ENCODE measurements at places on chromosomes 2 and 18.

DNA sequence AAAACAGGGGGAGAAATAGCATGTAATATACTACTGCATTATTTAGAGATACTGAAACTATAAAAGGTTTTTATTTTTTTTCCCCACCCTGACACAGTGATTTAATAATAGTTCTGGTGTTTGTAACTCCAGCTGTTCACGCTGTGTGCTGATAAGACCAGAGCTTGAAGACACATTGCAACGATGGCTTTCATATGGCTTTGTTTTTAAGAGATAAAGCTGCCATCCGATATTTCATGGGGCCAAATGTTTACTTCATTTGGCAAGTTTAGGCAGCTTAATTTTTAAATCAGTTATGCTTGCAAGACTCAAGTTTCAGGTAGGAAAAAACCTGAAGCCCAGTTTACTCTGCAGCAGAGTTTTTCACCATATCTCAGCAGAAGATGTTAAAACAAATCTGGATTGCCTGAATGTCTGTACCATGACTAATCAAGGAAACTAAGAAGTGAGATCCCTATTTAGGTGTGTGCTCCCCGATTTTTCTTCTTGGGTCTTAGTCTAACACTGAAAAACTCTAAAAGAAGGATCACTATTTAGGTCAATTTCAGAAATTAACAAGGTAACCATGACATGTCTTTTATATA, 508.6 kb downstream of the PARD3B start:
- no peak for DNase-seq

- no peak for DNase-seq
These were observed 26.5 kb downstream of the BCL2 start for GRCh38 chr18:63292831-63293683.

DNA sequence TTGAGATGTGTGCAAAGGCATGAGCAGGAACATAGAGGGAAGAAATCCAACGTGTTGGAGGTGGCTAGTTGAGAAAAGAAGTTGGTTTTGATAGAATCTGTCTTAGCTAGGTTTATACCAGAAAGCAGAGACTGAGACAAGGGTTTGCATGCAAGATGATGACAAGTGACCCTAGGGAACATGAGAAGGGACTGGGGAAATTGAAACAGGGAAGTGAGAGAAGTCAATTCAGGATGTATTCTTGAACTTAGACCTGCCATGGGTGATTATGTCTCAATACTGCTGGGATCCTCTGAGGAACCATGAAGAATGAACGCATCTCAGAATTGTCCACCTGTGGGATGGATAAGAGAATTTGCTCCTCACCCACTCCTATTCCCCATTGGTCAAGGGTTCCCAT, 20.5 kb downstream of the IL36A start:
- DNase-seq, result no peak

DNA sequence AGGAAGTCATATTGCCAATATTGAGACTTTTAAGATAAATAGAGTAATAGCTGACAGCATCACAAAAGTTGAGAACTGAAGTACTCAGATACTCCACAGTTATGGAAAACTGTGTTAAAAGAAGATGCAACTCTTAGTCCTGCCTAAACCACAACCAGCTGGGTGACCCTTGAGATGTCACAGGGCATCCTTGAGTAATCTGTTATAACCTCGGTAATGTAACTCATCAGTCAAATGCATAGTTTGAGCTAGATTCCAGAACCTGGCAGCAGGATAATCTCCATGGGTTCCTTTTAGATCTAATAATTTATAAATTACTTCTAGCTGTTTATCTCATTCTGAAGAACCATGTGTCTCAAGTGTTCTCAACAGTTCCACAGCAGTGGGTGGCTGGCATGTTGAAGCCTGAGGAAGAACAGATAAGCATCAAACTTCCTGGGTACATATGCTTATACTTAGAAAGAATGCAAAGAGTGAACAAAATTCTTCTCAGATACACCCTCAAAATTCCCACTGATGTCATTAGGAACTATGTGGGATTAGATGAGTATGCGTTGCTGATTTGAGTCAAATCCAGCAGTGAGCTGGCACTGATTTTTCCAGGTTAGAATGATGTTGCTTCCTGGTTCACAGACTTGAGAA, 304.1 kb upstream of the ERBB4 start:
- no peak for DNase-seq

GRCh38 chr18:74217476-74218143, 69.3 kb downstream of the TIMM21 start:
- DNase-seq, result no peak

DNA sequence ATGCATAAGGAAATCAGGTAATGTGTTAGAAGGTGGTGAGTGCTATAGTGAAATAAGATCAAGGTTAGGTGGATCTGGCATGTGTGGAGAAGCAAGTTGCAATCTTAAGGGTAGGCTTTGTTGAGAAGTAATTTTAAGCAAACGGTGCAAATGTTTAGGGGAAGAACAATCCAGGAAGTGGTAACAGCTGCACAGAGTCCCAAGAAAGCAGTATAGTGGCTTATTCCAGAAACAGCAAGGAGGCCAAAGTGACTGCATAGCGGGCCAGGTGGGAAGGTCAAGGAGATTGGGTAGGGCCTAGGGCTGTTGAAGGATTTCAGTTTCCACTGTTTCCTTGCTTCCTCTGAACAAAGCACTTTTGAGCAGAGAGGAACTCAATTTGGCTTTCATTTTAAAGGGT, 30.0 kb upstream of the RAB1A start:
- DNase-seq, result no peak
